ENCODE measurements at places on chromosomes 4 and X. TPM values are rescaled to one million over a fixed set of nuclear protein-coding genes. Genes with fewer than 3 reads are reported as not detected.

DNA sequence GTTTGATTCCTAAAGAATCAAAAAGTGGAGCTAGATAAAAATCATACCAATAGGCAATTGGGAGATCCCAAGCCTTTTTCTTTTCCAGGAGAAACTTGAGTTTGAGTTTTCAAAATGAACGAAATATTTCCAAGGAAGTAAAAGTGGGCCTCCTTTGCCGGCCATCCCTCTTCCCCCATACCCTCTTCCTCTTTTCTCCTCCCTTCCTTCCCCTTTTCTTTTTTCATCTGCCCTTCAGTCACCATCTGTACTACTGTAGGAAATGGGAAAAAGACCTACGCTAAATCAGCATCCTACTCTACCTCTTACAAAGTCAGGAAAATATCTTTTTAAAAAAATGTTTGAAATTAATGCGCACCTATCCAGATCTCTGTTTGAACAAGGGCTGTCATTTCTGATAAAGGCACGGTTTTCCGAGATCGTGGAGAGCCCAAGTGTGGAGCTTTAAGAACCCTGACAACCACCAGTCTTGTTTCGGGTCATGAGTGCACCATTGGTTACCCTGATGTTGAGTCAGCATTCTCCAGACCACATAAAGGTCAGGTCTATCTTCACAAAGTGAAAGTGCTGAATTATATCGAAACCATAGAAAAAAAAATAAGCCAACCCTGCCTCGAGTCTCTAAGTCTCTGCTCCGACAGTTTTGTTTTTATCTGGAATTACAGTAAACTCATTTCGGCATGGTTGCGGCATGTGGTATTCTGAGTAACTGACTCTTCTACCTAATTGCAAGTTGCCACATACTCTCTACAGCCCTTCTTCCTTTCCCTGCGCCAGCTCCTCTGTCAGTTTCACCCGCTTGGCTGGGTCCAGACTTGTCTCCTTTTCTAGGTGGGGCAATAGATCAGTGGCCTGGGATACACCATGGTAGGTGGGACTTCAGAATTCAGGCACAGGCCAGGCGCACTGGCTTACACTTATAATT lies 140.2 kb upstream of the KLF3 start:
- no peak for DNase-seq
- no peaks in the 10 kb centered on the region for H3K4me1 ChIP-seq
- H3K4me3 ChIP-seq, result no peak overlapping the region
- H3K36me3 ChIP-seq, result no peaks in the 10 kb centered on the region

- H3K27me3 ChIP-seq, result peaks cover 4% of the 10 kb centered on the region
- no peaks in the 10 kb centered on the region for H3K36me3 ChIP-seq
- DNase-seq, result no peak
- H3K4me1 ChIP-seq, result no peaks in the 10 kb centered on the region
These were observed 97.9 kb downstream of the ADRA2C start for GRCh38 chr4:3863841-3864741.

DNA sequence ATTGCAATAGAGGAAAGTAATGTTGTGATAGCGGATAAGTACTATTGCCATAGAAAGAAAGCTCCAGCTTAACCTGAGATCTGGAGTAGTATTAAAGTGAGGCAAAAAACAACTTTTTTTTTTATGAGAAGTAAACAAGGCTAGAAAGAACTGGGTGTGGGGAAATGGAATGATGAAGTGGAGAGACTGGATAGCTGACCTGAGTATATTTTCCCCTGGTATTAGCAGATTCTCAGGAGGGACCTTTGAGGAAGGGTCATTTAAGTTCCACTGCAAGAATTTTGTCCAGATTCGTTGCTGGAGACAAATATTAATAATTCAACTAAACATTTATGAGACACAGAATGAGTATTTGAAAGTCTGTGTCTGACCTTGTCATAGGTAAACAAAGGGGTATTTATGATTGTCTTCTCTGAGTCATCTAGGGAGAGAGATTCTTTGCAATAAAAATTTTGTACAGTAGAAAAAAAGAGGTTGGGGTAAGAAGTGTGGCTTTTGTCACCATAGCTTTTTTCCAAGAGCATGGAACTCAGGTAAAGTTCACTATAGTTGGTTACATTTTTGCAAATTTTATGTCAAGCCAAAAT lies 2095.9 kb downstream of the ARAP2 start:
- H3K4me1 ChIP-seq, result no peaks in the 10 kb centered on the region
- no peaks in the 10 kb centered on the region for H3K27me3 ChIP-seq
- H3K36me3 ChIP-seq, result no peaks in the 10 kb centered on the region
- no peak for DNase-seq
- H3K4me3 ChIP-seq, result no peak overlapping the region
- no peak overlapping the region for H3K27ac ChIP-seq

GRCh38 chr4:173852775-173853174 lies 322.7 kb upstream of the HAND2 start:
- no peaks in the 10 kb centered on the region for H3K4me1 ChIP-seq
- H3K27me3 ChIP-seq, result no peaks in the 10 kb centered on the region
- no peak overlapping the region for H3K4me3 ChIP-seq
- H3K27ac ChIP-seq, result no peak overlapping the region

- no peaks in the 10 kb centered on the region for H3K36me3 ChIP-seq
- no peaks in the 10 kb centered on the region for H3K27me3 ChIP-seq
- H3K4me3 ChIP-seq, result no peak overlapping the region
These were observed 595.0 kb downstream of the GLUD2 start for GRCh38 chrX:121642415-121642814.

OPRPN gene
- not detected for total RNA-seq

Data from ascending aorta (tissue), 2 donors.